ENCODE measurements at places on chromosomes 1 and 21.

DNA sequence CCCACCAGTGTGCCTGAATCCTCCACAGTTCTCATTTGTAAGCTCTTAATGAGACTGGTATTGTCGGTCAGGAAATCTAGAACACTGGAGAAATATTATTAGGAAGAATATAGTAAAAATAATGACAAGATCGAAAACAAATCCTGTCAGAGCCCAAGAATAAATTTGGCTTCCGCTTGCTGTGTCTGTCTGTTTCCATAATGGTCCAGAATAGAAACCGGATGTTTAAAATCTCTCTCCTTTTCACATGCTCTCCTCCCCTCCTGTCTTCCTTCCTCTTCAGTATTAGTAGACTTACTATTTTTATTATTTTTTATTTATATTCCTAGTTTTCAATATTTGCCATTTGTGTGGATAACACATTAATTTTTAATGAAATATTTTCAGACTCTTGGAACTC lies 187.7 kb downstream of the SDCCAG8 start:
- H3K27ac ChIP-seq = no peak overlapping the region
- H3K4me1 ChIP-seq = no peaks in the 10 kb centered on the region
- H3K4me3 ChIP-seq = no peak overlapping the region
- no peak for DNase-seq

GRCh38 chr1:30523055-30524020 lies 200.0 kb downstream of the MATN1 start:
- H3K27me3 ChIP-seq = peaks cover 6% of the 10 kb centered on the region
- no peak overlapping the region for H3K4me3 ChIP-seq
- no peak for DNase-seq
- H3K4me1 ChIP-seq = no peaks in the 10 kb centered on the region

DNA sequence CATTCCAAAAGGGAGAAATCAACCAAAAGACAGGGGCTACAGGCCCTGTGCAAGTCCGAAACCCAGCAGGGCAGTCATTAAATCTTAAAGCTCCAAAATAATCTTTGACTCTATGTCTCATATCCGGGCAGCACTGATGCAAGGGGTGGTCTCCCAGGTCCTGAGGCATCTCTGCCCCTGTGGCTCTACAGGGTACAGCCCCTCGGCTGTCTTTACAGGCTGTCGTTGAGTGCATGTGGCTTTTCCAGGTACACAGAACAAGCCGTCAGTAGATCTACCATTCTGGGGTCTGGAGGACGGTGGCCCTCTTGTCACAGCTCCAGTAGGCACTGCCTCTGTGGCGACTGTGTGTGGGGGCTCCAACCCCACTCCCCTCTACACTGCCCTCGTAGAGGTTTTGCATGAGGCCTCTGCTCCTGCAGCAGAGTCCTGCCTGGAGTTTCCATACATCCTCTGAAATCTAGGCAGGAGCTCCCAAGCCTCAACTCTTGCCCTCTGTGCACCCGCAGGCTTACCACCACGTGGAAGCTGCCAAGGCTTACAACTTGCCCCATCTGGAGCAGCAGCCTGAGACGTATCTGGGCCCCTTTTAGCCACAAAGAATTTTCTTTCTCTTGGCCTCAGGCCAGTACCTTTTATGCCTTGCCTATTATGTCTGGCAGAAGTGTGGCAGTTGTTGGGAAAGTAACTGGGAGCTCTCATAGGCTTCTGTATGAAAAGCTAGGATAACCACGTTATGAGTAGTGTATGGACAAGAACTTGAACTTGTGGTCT lies 52.5 kb downstream of the POU2F1 start:
- H3K27ac ChIP-seq = no peak overlapping the region
- no peaks in the 10 kb centered on the region for H3K27me3 ChIP-seq
- H3K4me3 ChIP-seq = no peak overlapping the region

DNA sequence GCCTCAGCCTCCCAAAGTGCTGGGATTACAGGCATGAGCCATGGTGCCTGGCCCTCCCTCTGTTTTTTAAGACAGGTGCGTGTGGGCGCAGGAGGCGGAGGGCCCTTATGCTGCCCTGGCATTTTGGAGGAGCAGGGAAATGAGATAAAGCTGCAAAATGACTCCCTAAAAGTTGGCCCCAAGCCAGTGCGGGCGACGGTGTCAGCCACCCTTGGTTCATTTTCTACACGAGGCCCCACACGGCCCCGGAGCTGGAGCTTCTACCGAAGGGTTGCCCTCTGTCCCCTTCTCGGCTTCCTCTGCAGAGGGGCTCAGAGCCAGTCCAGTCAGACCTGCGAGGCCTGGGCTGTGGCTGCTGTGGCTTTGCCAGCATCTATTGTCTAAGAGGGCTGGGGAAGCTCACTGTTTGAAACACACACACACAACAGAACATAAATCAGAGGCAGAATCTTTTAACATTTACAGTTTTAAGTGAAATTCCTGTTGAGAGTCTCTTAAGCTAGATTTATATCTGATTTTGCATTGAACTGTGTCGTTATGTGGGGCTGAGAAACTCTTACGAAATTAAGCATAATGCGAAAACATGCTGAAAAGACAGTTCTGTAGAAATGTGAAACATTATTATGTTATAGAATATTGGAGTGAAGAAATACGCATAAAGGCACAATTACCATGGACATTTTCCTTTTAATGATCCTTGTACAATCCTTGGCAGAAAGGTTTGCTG lies 255.9 kb downstream of the CAMTA1 start:
- no peaks in the 10 kb centered on the region for H3K36me3 ChIP-seq
- H3K27me3 ChIP-seq = peaks cover 5% of the 10 kb centered on the region

DNA sequence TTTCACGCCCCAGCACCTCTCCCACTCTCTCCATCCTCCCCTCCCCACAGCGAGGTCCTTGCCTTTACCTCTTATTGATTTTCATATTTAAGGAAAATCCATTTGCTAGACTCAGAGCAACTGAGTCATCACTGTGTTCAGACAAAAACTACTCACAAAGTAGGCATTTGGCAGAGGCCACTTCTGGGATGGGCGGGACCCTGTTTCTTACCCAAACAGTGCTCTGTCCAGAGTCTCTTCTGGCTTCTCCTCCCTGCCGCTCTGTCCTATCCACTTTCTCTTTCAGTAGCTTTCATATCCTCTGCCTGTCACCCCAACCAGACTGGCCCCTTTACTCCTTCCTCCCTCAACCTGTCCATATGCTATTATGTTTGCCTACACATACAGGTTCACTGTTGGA lies 2.4 kb upstream of the NAV1 start:
- H3K27me3 ChIP-seq = no peaks in the 10 kb centered on the region
- no peak for DNase-seq
- H3K4me3 ChIP-seq = no peak overlapping the region
- H3K36me3 ChIP-seq = no peaks in the 10 kb centered on the region

DNA sequence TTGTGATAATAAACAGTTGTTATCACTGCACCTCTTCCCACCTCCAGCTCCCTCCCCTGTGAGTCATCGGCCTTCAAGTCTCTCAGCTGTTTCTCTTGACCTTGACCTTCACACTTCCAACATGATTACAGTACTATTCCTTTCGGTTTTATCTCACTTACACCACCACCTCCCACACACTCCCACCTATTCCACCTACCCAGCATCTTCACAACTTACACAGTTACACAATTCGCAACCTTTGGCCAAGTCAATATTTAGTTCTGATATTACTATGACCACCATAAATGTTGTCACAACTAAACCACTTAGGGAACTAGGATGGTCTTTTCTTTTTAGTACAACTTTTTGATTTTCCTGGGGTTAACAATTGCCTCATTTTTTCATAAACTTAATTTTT lies 60.2 kb downstream of the RIPK4 start:
- no peak overlapping the region for H3K4me3 ChIP-seq
- H3K27me3 ChIP-seq = no peaks in the 10 kb centered on the region
- DNase-seq = peak; percentile 97
- H3K4me1 ChIP-seq = peaks cover 11% of the 10 kb centered on the region

DNA sequence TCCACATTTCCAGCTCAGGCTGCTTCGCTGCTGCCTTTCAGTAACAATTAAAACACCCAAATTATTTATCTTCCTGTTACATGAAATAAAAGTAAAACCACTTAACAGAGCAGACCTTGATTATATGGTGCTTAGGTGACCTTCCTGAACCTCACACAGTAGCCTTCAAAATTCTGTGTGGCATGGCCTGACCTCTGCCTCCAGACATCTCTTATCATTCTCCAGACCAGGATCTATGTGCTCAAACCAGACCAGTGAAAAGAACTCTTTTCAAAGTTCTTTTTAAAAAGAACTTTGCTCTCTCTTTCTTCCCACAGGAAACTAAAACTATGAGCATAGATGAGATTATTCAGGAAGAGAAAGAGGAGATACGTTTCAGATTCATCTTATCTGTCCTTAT lies 37.8 kb downstream of the KIAA0319L start:
- H3K27ac ChIP-seq = no peak overlapping the region
- no peaks in the 10 kb centered on the region for H3K27me3 ChIP-seq
- no peak overlapping the region for H3K4me3 ChIP-seq
- no peaks in the 10 kb centered on the region for H3K36me3 ChIP-seq
- DNase-seq = no peak

- DNase-seq = no peak
- H3K27me3 ChIP-seq = no peaks in the 10 kb centered on the region
- no peak overlapping the region for H3K4me3 ChIP-seq
- no peaks in the 10 kb centered on the region for H3K4me1 ChIP-seq
- no peak overlapping the region for H3K27ac ChIP-seq
These were observed 113.9 kb downstream of the ATG4C start for GRCh38 chr1:62897788-62898187.

GRCh38 chr1:184513421-184513820 lies 126.6 kb downstream of the C1orf21 start:
- no peaks in the 10 kb centered on the region for H3K36me3 ChIP-seq
- no peaks in the 10 kb centered on the region for H3K27me3 ChIP-seq
- no peak overlapping the region for H3K4me3 ChIP-seq
- no peaks in the 10 kb centered on the region for H3K4me1 ChIP-seq

DNA sequence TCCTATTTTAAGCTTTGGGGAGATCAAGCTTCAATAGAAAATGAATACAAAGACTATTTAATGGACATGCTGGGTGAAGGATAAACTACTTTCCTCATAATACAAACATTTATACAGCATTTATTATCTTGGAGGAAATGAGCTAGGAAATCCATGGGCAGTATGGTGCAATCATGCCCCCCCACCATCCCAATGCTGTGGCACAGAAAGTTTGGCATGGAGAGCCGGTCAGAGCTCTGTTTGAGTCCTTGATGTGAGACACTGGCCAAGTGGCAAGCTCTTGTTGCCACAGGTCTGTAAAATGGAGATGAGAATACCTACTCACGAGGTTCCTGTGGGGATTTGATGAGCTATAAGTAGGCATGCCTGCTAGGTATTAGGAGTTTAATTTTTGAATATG lies 120.6 kb downstream of the MAB21L3 start:
- H3K4me1 ChIP-seq = no peaks in the 10 kb centered on the region
- H3K36me3 ChIP-seq = no peaks in the 10 kb centered on the region
- H3K27me3 ChIP-seq = no peaks in the 10 kb centered on the region
- H3K4me3 ChIP-seq = no peak overlapping the region

DNA sequence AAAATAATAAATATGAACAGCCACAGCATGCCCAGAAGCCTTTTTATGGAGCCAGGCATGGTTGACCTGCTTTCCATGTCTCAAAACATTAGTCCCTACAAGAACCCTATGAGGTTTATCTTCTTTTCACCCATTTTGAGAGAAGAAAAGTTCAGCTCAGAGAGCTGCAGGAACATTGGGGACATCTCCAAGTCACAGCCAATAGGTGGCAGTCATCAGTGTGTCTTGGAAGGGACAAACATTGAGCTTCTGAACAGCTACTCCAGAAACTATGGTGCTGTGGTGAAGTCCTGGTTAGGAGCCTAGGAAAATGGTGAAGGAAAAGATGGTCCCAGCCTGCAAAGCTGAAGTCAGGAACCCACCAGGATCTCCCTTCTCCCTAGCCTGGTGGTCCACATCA lies 73.6 kb downstream of the JMJD4 start:
- no peak for DNase-seq
- no peak overlapping the region for H3K27ac ChIP-seq
- no peaks in the 10 kb centered on the region for H3K27me3 ChIP-seq

- no peaks in the 10 kb centered on the region for H3K4me1 ChIP-seq
- H3K4me3 ChIP-seq = no peak overlapping the region
- DNase-seq = peak; percentile 4
- no peak overlapping the region for H3K27ac ChIP-seq
- no peaks in the 10 kb centered on the region for H3K27me3 ChIP-seq
These were observed 35.6 kb upstream of the NEK7 start for GRCh38 chr1:198121056-198121826.

DNA sequence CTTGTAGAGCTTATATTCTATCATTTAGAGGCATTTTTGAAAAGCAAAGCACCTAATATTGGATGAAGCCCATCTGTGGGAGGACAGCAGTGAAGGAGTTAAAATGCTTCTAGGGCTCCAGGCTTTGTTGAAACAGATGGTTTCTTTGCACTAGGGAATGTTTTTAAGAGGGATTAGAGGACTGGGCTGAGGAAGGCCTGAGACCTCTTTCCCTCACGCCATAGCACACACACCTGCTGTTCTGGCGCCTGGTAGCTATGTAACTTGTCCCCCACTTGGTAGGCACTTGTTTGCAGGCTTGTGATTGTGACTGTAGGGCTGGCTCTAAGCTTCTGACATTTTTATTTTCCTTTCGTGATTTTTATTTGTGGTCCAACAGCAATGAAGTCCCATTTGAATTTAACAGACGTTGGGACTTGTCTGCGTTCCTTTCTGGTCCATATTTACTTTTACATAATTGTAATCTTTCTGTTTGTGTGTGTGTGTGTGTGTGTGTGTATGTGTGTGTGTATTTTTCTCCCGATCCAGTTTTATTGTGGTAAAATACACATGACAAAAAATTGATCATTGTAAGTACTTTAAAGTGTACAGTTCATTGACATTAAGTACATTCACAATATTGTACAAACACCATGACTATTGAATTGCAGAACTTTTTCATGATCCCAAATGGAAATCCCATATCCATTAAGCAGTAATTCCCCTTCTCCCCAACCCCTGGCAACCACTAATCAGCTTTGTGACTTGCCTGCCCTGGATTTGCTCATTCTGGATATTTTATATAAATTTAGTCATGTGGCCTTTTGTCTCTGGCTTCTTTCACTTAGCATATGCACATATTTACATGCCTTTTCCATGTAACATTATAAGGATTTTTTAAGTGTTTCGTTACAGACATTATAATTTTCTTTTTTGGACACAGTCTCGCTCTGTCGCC lies 33.5 kb upstream of the MACF1 start:
- peak overlapping the region; percentile 49 for H3K27ac ChIP-seq
- no peaks in the 10 kb centered on the region for H3K27me3 ChIP-seq
- no peak overlapping the region for H3K4me3 ChIP-seq
- no peak for DNase-seq
- peaks cover 11% of the 10 kb centered on the region for H3K4me1 ChIP-seq
- no peaks in the 10 kb centered on the region for H3K36me3 ChIP-seq

- peaks cover 17% of the 10 kb centered on the region for H3K4me1 ChIP-seq
- peaks cover 2% of the 10 kb centered on the region for H3K36me3 ChIP-seq
- H3K27ac ChIP-seq = peak within 1 kb of the TSS; percentile 91
- no peaks in the 10 kb centered on the region for H3K27me3 ChIP-seq
- peak within 1 kb of the TSS; percentile 77 for H3K4me3 ChIP-seq
These were observed at the start of gene MCM3AP for GRCh38 chr21:46285206-46285661. MCM3AP (minus strand) TSS chr21:46285611; CDS start chr21:46285286, 325 bp downstream.

DNA sequence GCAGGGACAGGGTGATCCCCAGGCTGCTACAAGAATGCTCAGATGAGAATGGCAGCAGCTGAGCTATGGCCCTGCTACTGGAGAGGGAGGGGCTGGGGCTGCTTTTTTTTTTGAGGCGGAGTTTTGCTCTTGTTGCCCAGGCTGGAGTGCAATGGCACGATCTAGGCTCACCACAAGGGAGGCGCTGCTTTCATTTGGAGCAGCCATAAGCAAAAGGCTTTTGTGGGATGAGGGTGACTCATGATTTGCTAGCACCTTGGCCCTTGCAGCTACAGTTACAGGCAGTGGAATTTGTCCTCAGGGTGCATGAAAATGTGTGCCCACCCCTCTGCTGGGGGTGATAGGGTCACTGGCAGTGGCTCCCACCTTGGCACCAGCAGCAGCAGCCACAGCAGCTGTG lies 32.4 kb upstream of the CYP4A22 start:
- H3K27me3 ChIP-seq = no peaks in the 10 kb centered on the region
- no peak overlapping the region for H3K4me3 ChIP-seq
- no peaks in the 10 kb centered on the region for H3K36me3 ChIP-seq
- H3K27ac ChIP-seq = no peak overlapping the region
- DNase-seq = no peak

Measured in small intestine (tissue), 16 donors.